ENCODE measurements at places on chromosomes 7 and 10.

DNA sequence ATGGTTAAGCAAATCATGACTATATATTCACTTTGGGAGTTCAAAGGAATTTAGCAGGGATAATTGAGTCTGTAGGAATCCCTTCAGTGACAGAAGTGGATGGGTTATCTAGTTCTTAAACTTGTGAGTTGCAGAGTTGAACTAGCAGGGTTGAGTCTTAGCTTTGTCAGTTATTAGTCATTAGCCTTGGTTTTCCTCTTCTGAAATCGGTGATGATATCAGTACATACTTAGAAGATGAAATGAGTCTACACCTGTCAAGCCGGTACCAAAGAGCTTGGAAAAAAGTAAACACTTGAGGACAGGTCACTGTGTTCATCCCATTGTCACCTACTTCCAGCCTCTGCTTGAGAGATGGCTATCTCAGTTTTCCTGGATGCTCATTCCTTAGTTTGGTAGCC is 73.5 kb downstream of the BUB3 start:
- no peak for DNase-seq

GRCh38 chr7:102264367-102264891 is 22.2 kb upstream of the SH2B2 start:
- no peak for DNase-seq

DNA sequence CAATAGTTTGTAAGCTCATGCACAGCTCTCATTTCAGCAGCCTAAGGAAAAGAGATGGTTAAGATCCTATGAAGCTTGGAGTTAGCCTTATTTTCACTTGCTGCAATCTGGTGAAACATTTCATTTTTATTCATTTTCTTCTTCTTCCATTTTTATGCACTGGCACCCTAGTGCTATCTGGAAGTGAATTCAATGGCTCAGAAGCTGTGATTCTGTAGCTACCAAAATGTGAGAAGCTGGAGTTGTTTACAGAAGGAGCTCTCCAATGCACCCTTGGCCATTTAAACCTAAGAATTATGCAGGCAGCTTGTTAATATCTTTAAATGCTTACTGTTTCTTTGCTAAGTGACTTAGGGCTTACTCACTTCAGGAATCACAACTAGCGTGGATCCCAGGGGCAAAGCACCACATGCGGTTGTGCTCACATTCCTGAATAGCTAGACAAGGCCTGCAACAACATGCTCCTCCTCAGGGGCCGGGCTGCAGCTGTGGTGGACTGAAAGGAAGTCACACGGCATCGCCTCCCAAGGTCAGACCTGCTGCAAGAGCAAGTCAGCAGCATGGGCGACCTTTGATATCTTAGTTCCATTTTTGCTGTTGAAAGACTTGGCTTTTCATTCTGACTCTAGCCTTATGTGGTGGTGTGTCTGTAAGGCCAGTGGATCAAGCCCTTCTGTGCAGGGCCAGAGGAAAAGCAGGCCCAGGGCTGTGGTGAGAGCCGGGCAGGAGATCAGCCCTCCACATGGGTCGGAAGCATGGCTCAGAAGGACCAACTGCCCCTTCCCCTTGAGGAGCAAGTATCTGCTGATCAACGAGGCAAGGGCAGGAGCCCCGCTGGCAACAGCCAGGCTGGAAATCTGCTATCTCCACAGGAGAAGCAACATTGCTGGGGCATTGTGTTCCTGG is 91.9 kb upstream of the MBL2 start:
- peak; percentile 60 for DNase-seq

GRCh38 chr7:92275327-92275726 is 29.6 kb downstream of the ANKIB1 start:
- no peak for DNase-seq

GRCh38 chr7:42734568-42734967 is 177.3 kb downstream of the C7orf25 start:
- no peak for DNase-seq

DNA sequence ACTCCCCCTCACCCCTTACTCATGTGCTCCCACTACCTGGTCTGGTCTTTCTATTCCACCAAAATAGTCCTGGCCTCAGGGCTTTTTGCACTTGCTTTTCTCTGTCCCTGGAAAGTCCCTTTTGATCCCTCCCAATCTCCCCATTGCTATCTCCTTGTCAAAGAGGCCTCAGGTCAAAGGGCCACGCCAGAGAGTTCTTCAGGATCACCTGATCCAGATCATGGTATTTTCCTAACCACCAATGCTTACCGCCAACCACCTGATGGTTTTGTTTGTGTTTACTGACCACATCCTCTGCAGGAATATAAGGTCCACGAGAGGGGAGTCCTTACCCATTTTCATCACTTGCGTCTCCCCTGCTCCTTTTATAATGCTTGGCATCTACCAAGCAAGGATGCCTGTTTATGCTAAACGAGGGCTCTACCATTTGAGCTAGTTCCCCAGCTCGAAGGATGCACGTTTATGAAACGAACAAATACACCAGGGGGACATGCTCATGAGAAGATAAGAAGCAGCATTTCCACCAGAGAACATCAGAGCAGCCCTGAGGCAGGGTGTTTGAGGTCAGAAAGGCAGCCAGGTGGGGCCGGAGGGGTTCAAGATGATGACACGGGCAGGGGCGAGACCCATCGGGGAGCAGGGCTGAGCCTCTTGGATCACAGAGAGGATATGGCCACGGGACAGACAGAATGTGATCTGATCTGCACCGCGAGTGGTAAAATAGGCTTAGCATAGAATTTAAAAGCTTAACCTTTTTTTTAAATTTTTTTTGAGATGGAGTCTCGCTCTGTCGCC is 43.1 kb upstream of the FOXK1 start:
- DNase-seq: no peak

GRCh38 chr10:62147425-62147824 is 121.2 kb downstream of the RTKN2 start:
- no peak for DNase-seq

DNA sequence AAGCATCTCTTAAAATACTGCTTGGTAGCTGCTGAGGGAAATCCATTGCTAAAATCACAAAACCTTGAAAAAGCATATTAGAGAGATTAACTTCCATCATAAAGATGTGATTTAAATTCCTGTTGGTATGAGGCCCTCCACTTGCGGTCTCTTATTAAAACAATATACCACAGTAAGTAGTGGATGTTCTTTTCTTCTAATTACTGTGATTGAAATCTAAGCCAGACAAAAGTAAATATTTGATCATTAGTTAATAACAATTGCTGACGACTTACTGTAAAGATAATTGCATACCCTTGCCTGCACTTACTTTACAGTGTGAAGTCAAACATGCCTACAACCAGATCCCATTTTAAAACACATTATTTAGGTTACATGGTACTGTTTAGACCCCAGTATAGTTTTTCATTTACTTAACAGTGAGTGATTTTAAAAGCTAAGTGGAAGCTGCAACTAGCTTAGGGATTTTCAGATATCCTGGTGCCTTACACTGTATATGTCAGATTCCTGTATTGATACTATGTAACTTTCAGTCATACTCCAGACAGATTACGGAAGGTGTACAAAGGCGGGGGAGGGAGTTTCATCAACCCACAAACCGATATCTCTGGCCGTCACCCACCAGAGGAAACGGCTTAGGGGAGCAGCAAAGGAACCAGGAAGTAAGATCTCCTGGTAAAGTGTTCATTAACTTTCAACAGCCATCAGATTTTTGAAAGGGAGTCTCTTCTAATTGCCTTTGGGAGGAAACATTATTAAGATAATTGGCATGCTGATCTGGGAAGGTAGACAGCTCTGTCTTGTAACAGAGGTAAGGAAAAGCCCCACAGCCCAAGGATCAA is 986 bp downstream of the NRP1 start:
- no peak for DNase-seq

DNA sequence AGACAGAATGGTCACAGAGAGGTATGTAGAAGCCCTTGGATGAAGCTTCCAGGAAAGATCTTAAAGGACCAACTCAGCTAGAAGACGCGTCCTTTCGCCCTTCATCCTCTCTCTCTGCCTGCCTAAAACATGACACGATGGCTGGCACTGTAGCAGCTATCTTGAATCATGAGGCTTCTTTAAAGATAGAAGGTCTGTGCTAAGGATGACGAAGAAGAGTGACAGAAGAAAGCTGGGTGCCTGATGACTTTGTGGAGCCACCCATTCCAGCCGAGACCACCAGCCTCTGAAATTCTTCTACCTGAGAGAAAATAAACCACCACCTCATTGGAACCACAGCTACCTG is 25.5 kb downstream of the WDR86 start:
- DNase-seq: no peak

- no peak for DNase-seq
Observed at GRCh38 chr10:12419262-12419847, 70.0 kb downstream of the CAMK1D start.

GRCh38 chr7:32516551-32517100 is 21.3 kb downstream of the AVL9 start:
- no peak for DNase-seq

GRCh38 chr10:58568428-58568935 is 55.8 kb downstream of the BICC1 start:
- no peak for DNase-seq

DNA sequence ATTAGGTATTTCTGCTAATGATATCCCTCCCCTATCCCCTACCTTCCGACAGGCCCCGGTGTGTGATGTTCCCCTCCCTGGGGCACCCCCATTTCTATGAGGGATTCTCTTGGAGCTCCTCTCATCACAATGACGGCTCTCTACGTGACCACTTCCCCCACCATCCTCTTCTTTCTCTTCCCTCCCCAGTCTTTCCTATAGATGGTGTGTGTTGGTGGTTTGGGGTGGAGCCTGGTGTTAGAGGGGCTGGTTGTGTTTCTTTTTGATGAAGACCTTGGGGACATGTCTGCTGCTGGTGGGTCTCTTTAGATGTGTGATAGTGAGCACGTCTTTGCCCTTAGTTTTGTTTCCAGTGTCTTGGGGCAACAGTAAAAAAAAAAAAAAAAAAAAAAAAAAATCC is 28.6 kb downstream of the RPS24 start:
- DNase-seq: no peak

- DNase-seq: no peak
Observed at GRCh38 chr7:81327468-81328266, 408.8 kb upstream of the SEMA3C start.

GRCh38 chr10:14742382-14742781 is 32.3 kb downstream of the FAM107B start:
- no peak for DNase-seq

- DNase-seq: no peak
Observed at GRCh38 chr7:92708111-92709042, 118.2 kb upstream of the FAM133B start.

- no peak for DNase-seq
Observed at GRCh38 chr7:21364801-21365271, 63.0 kb upstream of the SP4 start.

DNA sequence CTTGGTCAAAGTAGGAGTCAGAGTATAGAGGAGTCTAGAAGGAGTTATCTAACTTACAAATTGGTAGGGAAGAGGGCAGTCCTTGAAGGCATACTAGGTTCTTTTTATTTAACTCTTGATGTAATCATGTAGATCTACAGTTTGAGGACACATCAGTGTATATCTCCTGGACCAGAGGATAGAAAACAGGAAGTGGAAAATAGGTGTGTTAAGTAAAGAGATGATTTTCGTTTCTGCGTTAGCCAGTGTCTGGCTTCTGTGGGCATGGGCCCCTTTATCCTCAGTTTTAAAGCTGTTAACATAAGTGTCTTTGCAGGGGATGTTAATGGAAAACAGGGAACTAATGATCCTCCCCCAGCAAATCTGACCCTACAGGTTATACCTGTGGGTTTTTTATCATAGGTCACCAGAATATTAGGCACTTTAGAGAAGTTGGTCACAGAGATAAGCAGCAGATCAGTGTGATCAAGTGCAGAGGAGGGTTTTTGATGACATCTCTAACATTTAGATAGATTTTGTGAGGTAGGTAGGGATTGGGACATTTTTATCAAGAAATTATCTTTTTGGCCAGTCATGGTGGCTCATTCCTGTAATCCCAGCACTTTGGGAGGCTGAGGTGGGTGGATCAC is 58.6 kb upstream of the PRSS1 start:
- DNase-seq: no peak

- DNase-seq: no peak
Observed at GRCh38 chr7:64581926-64582894, 19.3 kb upstream of the ZNF680 start.

GRCh38 chr7:107878636-107879035 is 12.3 kb upstream of the DLD start:
- DNase-seq: no peak

DNA sequence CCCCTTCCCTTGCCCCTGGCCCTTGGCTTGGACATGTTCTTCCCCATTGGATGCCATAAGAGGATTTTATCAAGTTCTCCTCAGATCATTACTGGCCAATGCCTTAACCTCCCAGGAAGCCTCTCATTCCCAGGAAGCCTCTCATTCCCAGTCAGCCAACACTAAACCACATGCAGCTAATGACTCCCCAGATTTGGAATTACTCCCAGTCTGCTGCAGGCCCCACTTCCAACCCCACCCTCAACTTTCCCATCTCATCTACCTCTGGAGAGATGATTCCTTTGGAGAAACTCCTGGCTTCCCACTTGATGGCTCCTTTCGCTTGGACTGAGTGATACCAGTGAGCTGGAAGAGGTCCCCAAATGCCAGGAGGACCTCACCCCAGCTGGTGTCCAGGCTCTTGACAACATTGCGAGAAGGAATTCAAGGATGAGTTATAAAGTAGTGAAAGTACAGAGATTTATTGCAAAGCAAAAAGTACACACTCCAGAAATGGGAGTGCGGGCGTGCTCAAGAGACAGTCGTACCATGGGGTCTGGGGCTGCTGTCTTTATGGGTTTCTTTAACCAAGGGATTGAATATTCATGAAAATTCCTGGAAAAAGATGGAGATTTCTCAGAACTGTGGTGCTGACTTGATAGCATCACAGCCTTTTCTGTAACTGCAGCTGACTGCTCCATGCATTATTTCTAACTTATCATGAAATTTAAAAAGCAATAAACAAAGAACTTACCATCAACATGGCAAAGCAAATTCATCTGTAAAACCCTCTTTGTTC is 117.2 kb upstream of the ADCY1 start:
- DNase-seq: no peak

DNA sequence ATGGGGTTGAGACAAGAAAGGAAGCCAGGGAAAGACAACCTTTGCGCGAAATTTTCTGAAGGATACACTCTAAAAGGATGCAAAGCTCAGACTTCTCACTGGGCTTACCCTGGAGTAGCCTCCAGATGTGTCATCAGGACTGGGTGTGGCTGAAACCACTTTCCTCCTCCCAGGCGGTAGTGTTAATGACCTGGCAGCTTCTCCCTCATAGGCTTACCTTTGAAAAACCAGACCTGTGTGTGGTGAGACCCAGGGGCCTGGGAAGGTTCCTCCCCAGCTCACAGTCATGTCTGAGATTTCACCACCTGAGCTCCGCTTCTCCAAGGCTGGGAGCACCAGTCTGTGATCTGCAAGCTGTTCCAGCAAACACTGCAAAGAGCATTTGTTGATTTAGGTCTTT is 93.7 kb downstream of the EPC1 start:
- no peak for DNase-seq

Data from ecto neural progenitor cell (in vitro differentiated cells).